Motor neuron (in vitro differentiated cells): ENCODE measurements at places on chromosomes 11 and 22.

GRCh38 chr22:35352214-35353111 is 28.4 kb upstream of the HMOX1 start:
- no peak for ATAC-seq

GRCh38 chr11:57390535-57390934 is at the start of gene PRG2:
Gene PRG2, minus strand, starts transcription at chr11:57390650. Its CDS starts 706 bp downstream, at chr11:57389944.
- ATAC-seq: no peak

DNA sequence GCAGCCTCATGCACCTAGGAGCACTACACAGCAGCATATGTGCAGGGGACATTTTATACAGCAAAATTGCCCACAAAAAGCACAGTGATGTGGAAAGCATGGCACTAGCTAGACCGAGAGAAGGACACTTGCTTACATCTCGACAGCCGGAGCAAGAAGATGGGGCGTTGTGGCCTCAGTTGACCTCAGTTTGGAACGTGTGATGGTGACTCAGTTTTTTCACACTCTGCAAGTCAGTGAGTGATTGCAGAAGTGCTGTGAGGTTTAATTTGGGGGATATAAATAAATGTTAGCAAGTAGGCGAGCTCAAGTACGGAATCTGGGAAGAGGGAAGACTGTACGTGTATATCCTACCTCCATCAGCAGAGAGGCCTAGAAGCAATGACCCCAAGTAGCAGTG is 23.3 kb downstream of the LRP5 start:
- ATAC-seq: no peak

DNA sequence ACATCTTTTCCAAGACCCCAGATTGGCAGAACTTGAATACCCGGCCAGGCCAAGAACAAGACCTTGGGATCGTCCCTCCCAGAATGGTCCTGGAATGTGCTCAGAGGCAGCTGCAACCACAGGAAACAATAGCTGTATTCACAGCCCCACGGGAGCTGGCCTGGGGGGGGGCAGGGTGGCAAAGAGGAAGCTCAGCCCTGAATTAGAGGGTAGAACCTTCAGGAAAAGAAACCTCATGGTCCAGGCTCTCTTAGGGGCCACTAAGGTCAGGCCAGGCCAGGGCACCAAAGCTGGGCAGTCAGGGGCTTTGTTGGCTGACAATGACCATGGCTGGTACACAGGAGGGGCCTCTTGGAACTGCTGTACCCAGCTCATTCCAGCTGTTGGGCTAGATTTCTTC is 17.3 kb downstream of the RPL27A start:
- ATAC-seq: no peak

GRCh38 chr11:59187035-59187434 is 15.1 kb downstream of the DTX4 start:
- ATAC-seq: no peak

DNA sequence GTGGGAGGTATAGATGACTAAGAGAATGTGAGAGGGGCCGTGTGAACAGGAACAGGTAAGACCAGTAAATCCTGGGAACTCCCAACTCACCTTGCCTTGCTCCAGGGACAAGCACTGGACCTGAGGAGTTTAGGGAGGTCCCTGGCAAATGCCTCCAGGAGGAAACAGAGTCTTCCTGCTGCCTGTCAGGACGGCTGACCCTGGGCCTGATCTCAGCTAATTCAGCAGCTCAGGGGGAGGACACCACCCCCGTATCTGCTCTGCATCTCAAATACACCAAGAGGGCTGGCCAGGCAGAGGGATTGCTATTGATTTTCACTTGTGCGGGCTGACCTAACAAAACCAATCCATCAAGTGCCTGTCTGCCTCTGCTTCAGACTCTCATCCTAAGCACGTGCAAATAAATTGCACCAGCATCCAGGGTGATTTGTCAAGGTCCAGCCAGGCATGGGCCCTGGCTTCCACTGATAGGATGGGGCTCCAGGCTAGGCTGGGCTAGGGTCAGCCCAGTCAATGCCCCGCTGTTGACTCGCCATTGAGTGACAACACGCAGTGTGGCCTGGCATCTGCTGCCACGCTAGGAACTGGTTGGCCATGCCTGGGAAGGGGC is 20.3 kb downstream of the UQCR10 start:
- ATAC-seq: no peak

DNA sequence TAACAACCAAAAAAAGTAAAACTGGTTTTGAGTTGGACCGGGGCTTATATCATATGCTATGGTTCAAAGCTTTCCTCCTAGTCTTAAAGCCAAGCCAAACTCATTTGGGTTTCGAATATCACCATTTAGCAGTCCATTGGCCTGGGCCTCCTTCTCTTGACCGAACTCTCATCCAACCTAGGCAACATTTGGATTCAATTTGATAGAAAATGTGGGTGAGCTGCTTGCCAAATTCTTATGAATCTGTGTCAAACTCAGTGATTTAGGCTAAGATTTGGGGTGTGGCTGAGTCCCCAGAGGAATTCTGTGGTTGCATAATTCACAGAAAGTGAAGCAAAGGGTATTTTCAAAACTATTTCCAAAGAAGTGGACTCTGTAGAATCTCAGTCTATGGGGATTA is 83.7 kb downstream of the BLID start:
- no peak for ATAC-seq

DNA sequence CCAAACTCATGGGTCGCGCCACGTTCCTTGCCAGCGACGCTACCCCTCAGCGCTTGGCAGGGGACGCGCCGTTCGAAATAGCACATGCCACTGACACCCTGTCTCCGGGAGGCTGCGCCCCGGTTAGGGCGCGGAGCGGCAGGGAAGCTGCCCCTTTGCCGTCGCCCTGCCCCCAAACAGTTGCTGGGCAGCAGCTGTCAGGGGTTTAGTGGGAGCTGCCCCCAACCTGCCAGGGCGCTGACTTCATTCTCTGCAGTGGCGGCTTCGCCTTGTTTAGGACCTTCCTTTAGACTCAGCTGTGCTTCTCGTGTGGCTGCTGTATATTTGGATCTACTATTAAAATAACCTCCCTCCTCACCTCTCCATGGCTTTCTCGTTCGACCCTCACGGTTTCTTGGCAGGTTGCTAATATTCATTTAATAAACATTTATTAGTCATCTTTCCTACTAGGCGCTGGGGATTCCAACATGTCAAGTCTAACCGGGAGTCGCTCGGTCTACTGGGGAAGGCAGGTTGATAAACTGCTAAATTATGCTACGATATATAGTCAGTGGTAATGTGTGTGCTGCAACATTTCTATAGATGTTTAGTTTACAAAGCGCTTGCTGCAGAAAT is 782 bp downstream of the TMEM109 start:
- peak; percentile 43 for ATAC-seq

GRCh38 chr11:78657968-78658839 is 83.5 kb upstream of the NARS2 start:
- ATAC-seq: no peak

- ATAC-seq: no peak
Measured at GRCh38 chr11:79940165-79940564, 499.3 kb upstream of the TENM4 start.

- ATAC-seq: no peak
Measured at GRCh38 chr11:84790849-84791427, 836.2 kb downstream of the DLG2 start.

GRCh38 chr11:119798656-119799055 is 69.7 kb upstream of the NECTIN1 start:
- no peak for ATAC-seq

DNA sequence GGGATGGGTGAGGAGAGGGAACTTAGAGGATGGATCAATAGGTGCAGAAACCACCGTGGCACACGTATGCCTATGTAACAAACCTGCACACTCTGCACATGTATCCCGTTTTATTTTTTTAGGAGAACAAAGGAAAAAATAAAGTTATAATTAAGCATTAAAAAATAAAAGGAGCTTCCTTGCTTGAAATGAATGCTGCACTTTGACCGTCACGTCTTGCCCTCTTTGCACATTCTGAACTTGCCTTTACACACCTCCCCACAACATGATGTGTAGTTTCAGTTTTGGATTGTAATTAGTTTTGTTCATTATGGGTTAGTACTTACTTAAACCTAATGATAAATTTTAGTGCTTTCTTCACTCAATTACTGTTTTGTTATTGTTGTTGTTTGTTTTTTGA is 3.1 kb upstream of the CSRP3 start:
- ATAC-seq: no peak

DNA sequence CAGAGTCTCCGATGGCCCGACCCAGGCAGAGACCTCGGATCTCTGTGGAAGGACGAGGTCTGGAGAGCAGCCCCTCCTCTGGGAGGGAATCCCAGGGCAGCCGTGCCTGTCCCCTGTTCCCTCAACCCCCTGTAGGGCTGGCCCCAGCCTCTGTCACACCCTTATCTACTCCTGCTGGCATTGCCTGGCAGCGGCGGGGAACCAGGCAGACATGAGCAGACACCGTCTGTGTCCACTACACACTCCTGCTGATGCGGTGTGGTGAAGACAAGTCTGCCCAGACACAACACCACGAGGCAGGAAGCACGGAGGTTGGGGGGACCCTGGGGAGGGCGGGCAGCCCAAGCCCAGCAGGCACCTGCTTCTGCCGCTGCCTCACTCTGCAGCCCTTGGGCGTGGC is 52.5 kb upstream of the A4GALT start:
- ATAC-seq: no peak

DNA sequence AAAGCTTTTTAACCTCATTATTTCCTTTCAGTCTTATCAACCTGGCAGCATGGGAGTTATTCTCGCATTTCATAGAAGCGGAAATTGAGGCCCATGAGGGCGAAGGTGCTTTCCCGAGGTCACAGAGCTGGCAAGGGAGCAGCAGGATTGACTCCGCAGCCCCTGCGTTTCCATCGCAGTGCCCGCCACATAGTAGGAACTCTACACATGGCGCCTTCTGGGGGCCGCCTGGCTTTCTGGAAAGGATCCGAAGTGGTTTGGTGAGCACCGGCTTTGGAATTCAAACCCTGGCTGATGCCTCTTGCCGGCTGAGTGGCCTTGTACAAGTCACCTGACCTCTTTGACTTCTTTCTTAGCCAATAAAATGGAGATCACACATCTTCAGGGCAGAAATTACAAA is 93.4 kb downstream of the CEP164 start:
- no peak for ATAC-seq

DNA sequence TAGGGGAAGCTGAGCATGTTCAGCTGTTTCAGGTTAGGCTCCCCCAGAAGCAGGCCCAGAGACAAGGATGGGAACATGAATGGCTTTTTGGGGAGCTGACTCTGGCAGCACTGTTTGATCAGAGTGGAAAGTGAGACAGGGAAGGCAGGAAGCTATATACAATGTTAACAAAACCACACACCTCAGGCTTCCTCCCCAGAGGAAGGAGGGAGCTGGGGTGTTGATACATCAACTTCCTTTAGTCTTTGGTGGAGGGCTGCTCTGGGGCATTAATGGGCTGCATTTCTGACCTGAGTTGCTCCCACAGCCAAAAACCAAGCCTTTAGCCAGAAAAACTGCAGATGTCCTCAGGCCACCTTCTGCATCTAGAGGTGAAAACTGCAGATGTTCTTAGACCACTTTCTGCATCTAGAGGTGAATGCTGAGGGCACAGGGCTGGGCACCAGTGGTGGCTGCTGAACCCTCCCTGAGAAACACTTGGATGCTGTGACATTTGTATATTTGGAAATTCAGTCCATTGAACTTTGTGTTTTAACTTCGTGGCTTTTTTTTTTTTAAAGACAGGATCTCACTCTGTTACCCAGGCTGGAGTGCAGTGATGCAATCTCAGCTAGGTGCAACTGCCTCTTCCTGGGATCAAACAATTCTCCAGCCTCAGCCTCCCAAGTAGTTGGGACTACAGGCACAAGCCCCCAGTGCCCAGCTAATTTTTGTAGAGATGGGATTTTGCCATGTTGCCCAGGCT is 49.9 kb downstream of the KIAA1671 start:
- ATAC-seq: no peak

- peak; percentile 86 for ATAC-seq
Measured at GRCh38 chr11:62245271-62245753, 3.3 kb downstream of the SCGB1D2 start.

- ATAC-seq: no peak
Measured at GRCh38 chr11:119829402-119829801, 100.4 kb upstream of the NECTIN1 start.

- ATAC-seq: no peak
Measured at GRCh38 chr11:15829312-15829711, 527.0 kb downstream of the SOX6 start.

DNA sequence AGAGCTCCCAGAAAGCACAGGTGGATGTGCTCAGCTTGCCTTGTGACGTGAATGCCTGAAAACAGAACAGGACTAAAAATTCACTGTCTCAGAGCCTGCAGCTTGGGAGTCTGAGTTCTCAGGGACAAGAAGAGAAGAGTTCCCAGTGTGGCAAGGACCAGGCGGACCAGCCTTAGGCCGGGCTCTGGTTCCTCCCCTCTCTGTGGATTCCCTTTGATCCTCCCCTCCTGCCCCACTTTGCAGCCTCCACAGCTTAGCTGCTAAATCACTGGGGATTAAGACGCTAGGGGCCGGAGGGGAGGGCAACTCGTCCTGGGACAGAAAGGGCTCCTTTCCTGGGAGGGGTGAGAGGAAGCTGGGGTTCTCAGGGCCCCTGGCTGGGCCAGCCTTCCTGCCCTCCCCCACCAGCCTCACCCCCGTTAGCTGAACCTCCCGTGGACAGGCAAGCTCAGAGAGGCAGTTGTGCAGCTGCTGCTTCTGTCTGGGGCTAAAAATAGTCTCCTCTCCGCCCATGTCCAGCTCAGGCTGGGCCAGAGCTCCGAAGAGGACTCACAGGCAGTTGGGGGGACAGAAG is 29.9 kb upstream of the JAM3 start:
- ATAC-seq: peak; percentile 25

- ATAC-seq: no peak
Measured at GRCh38 chr11:62445314-62445740, 26.5 kb downstream of the SCGB1A1 start.
